NCI-H82 (cell line): ENCODE measurements at places on chromosomes 4 and X.

GRCh38 chr4:33911959-33912358 is 2332.4 kb downstream of the ARAP2 start:
- DNase-seq: no peak

DNA sequence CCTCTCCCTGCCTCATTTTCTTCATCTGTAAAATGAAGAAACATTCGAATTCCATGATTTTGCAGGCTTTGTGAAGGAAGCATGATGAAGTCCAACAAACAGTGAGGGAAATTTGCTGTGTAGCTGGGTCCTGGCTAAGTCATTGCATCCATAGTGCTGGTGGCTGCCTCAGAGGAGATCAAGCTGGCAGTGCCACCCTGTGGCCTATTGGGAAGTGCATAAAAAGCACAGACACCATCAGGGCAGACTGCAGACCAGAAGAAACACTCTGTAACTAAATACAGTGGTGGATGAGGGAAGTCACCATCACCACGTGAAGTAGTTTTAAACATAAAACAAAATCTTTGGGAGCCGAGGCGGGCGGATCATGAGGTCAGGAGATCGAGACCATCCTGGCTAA is 40.7 kb upstream of the DDX3X start:
- DNase-seq: peak; percentile 14

- no peak for DNase-seq
Measured at GRCh38 chr4:153465140-153465539, 1.0 kb upstream of the TMEM131L start.

DNA sequence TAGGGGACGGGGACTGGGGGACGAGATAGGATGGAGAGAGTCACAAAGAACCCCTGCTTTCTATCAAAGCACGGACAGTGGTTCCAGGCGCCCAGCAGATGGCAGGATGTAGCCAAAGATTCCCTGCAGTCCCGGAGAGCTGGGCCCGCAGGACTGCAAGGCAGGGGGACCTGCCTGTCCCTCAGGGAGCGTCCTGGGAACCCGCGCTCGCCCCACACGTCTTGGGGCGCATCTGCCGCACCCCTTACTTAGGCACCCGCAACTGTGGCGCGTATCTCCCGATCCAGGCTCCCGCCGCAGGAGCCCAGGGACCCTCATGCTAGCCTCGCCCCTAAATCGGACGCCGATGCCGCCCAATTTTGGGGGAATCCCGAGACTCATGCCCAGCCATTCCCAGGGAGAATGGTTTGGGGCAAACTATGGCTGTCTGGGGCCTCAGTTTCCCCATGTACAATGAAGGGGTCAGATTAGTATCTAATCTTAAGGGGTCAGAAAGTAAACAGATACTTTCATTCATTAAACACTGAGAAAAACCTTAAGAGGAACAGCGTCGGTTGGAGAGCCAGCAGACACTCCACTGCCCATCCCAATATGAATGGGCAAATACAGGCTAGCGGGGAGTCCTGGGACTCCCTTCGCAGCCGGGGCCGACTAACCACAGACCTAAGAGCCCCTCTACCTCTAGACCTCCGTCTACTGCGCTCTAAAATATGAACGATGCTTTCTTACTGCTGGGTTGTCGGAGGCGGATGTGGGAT is 581 bp upstream of the STK32B start:
- DNase-seq: peak; percentile 90

GRCh38 chr4:37246891-37247290 is 2.3 kb downstream of the NWD2 start:
- DNase-seq: no peak

GRCh38 chr4:73730292-73730691 is 10.1 kb upstream of the CXCL8 start:
- DNase-seq: no peak

DNA sequence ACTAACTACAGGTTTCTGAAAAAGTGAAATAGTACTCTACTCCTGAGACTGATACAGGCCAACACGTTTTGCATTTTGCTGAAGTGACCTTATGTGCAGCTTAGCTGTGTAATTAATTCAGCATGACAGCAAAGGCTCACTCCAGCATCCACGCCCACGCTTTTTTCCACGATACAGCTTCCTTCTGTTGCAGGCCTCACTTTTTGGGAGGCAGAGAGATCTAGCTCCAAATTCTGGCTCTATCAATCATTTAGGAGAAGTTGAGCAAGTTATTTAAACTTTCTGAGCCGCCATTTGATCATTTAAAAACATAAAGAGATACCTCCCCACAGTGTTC is 160.3 kb downstream of the AFAP1 start:
- DNase-seq: no peak

- DNase-seq: no peak
Measured at GRCh38 chrX:46634577-46634976, 61.0 kb downstream of the CHST7 start.

DNA sequence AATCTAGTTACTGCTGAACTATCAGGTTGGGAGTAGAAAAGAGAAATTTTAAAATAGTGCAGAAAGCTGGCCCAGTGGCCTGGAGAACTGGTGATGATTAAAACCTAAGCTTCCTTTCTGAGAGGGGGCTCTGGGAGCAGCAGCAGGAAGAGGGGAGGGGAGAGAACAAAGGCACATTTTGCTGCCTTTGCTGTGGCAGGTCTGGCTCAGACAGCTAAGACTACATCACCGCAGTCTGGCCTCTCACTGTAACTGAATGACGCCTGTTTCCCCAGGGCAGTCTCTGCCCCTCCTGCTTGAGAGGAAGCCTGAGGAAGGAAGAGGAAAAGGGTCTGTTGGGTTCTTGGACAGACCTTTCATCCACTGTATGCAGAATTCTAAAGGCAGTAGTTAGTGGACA is 148.5 kb downstream of the FRAS1 start:
- no peak for DNase-seq

DNA sequence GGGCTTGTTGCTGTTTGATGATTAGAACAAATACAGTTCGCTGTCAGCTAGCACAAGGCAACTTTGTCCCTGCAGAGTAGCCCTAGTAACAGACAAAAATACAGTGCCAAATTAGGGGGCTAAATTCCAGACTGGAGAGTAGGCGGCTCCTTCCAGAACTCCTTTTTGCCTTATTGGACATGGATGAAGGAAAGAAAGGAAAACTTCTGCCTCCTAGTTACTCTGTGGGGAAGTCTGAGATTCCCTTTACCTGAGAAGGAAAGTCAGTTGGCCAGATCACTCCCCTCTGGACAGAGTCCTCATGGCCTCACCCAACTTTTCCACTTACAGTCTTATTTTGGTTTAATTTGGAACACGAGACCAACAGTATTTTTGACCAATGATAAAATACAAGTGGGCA is 140.5 kb upstream of the ADAMTS3 start:
- no peak for DNase-seq

GRCh38 chr4:122772311-122772710 is 39.8 kb downstream of the BBS12 start:
- no peak for DNase-seq

DNA sequence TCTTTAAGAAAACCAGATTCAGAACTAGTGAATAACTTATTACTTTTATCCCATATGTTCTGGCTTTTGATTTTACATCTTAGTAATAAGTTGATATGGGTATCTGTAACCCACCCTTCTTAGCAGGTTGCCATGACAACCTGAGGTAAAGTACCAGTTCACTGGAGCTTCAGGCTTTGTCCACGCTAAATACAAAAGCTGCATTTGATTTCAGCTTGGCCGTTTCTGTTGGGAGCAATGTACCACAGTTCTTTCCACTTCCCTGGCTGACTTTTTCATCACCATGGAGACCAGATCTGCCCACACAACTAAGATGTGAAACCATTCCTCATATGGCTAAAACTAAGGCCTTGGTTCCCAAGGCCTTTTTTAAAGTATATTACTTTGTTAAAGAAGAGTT is 26.1 kb downstream of the KLHL34 start:
- DNase-seq: no peak

- no peak for DNase-seq
Measured at GRCh38 chrX:148426467-148426866, 74.0 kb upstream of the AFF2 start.

- no peak for DNase-seq
Measured at GRCh38 chr4:4868758-4869723, 9.6 kb downstream of the MSX1 start.

DNA sequence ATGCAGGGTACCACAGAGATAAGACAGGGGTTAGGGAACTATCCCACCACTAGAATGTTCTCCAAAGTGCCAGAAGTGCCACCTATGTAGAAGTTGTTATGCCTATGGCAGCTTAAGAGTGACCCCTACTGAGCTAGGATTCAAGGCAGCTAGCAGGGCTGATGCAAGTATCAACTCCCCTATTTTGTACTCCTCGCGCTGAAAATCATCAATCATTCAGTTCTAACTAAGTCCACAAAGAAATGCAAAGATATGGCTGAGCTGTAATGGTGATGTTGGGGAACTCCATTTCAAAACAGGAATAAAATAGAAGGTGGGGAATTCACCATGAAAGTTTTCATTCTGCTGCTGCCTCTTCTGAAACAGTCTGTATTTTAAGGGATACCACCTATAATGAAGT is 13.8 kb downstream of the ACSL4 start:
- DNase-seq: no peak

GRCh38 chr4:112189754-112190153 is 41.8 kb upstream of the AP1AR start:
- DNase-seq: no peak

GRCh38 chr4:171876636-171877035 is 63.4 kb downstream of the GALNTL6 start:
- peak; percentile 0 for DNase-seq

DNA sequence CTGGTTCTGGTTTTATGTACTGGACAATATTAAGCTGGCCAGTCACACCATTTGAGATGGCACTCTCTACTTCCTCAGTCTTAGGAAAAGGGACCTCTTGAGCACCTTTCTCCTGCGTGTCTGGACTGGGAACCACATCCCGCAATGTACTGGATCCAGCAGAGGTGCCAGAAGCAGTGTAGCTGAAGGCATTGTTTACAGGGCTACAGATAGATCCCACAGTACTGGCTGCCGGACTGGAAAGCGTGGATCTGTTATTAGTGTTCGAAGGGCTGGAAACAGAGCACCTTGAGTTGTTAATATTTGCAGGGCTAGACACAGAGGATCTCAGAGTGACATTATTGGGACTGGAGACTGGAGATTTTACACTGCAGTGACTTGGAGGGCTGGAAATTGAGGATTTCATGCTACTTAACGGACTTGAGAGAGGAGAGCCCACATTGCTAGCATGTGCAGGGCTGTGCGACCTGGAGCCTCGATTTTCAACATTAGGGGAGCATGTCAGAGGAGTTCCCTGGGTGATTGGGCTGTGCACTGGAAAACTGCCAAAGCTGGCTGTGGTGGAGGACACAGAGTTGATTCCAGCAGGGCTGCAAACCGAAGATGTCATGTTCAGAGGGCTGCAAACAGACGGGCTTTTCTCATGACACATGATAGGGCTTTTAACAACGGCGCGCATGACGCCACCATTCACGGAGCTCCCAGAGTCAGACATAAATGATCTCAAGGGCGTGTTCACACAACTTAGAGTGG is 6.4 kb downstream of the NR3C2 start:
- DNase-seq: no peak

DNA sequence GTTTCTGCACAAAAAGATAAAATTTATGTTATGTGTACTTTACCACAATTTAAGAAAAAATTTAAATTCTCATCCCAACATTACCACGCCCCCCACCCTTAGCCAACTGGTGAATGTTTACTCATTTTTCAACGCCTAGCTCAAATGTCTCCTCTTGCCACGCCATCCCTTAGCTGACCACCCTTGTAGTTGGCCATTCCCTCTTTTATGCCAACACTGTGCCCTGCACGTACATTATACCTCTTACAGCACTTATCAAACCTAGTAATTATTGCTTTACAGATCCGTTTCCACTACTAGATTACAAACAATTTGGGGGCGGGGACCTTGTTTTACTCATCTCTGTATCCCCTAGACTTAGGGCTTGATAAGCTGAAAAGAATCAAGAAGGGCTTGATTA is 644 bp downstream of the ERCC6L start:
- DNase-seq: no peak

DNA sequence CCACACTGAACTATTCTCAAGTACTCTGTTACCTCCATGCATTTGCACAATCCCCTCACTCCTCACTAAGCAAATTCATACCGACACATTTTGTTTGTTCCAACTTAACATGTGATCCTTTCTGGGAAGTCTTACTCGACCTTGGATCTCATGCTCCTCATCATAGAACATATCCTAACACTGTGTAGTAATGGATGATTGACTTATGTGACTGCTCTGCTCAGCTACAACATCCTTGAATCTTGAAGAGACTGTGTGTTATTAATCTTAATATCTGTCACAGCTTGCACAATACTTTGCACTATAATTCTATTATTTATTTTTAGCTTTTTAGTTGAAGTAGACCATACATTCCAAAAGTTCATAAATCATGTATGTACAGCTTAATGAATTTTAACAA is 23.9 kb upstream of the TRPC3 start:
- no peak for DNase-seq

GRCh38 chr4:158292156-158292555 is 81.9 kb downstream of the TMEM144 start:
- no peak for DNase-seq

GRCh38 chrX:153772316-153773217 is 8.3 kb upstream of the SRPK3 start:
- no peak for DNase-seq

DNA sequence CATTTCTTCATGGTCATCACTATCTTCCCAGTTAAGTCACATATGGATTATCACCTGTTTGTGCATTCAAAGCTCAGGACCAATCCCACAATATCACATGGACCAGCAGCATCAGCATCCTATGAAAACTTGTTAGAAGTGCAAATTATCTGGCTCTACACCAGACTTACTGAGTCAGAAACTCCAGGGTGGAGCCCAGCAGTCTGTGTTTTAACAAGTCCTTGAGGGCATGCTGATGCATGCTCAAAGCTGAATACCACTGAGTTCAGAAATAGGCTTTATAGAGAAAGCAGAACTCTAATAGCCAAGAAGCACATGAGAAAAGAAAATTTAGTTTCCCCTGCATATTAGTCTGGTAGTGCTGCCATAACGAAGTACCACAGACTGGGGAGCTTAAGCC is 62.4 kb upstream of the GABRQ start:
- no peak for DNase-seq

DNA sequence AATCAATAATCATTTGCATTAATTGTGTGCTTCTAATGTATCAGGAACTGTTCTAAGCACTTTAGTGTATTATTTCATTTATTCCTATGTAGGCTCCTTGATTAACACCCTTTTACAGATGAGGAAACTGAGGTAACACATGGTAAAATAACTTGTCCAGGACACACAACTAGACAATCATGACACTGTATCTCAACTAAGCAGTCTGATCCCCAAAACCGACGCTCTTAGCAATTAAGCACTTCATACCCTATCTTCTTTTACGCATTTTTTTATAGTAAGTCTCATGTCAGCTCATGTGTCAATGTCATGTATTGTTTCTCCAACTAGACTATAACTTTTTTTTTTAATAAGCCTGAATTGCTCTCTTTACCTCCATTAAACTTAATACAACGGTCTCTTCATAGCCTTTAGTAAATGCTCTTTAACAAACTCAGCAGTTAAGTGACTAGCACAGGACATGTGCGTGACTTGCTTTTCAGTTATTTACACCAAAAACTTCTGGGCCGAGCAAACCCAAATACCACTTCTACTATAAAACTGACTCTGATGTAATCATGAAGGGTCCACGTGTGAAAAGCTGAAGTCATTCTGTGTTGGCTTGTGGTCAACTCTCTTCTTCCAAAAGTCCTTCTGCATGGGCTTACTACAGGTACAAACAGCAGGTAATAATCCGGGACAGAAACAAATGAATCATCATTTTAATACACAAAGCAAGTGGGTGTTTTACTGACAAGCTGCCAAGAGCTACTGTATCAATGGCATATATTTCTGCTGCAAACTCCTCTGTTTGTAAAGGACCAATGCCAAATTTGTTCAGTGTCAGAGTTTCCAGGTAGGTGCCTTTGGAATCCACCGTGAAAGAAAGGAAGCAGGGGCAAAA is 7.9 kb upstream of the AMBN start:
- no peak for DNase-seq
